Cortex of kidney (tissue), 1 donor: ENCODE measurements at places on chromosomes 1 and 21.

- DNase-seq, result no peak
Observed at GRCh38 chr1:187794561-187794960, 965.8 kb downstream of the PLA2G4A start.

GRCh38 chr1:15272009-15272781 is 25.2 kb downstream of the FHAD1 start:
- no peak for DNase-seq

DNA sequence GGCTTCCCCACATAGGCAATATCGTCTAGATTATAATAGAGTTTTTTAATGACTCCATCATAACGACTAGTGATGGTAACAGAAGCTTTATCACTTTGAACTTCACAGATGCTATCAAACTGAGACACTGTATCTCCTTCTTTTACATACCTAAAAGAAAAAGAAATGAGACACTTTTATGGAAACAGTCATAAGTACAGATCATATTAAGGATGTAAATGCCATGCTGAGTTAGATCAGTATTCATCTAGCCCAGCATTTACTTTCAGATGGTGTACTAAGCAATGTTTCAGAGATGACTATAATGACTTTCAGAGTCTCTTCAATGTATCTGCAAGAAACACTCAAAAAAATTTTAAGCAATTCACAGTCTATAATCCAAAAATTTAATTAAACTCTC is 18.9 kb downstream of the DBT start:
- DNase-seq, result no peak

DNA sequence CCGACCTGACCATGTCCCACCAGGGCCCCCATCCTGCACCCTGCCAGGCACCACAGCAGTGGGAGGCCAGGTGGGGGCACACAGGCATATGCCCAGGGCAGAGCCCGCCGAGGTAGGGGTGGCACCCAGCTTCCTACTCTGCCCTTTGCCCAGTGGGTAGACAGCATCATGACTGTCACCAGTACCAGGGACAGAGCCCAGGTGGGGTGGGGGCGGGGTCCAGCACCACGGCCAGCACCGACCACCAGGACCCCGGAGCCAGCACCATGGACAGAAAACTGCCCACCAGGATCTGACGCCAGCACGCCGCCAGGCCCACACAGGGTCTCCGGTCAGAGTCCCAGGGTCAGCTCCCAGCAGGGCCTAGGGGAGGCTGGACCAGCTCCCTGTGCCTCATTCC is 3.8 kb downstream of the TAS1R3 start:
- no peak for DNase-seq

DNA sequence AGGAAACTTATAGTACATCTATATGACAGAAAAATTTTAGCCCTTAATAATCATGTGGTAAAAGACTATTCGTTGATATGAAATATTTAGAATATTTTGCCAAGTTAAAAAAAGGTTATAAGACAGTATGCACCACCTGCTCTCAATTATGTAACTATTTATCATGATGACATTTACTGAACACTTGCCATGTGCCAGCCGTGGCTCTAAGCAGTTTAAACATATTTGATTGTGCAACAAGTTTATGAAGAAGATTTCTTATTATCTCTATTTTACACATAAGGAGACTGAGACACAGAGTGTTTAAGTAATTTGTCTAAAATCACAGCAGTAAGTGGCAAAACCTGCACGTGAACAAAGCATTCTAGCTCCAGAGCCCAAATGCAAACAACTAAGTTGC is 199.3 kb upstream of the JUN start:
- no peak for DNase-seq

GRCh38 chr1:176843352-176844297 is 320.9 kb downstream of the ASTN1 start:
- no peak for DNase-seq

- DNase-seq, result no peak
Observed at GRCh38 chr1:147924813-147925212, 3.4 kb upstream of the GPR89B start.

- no peak for DNase-seq
Observed at GRCh38 chr1:25744140-25744581, 55.8 kb upstream of the SELENON start.

- no peak for DNase-seq
Observed at GRCh38 chr21:45817345-45817744, 164.2 kb upstream of the COL6A1 start.

DNA sequence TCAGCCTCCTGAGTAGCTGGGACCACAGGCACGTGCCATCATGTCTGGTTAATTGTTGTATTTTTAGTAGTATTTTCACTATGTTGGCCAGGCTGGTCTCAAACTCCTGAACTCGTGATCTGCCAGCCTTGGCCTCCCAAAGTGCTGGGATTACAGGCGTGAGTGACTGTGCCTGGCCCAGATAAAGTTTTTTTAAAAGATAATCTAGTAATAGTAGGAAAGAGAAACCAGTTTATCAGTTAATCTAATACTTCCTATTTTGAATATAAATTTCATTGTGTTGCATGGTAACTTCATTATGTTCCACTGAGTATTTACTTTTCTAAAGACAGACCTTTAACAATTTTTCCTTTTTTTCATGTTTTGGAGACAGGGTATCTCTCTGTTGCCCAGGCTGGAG is 10.0 kb downstream of the RABGAP1L start:
- DNase-seq, result no peak

GRCh38 chr21:35436899-35437298 is 387.8 kb upstream of the RUNX1 start:
- DNase-seq, result no peak

- no peak for DNase-seq
Observed at GRCh38 chr1:18256282-18257235, 149.0 kb downstream of the IGSF21 start.

DNA sequence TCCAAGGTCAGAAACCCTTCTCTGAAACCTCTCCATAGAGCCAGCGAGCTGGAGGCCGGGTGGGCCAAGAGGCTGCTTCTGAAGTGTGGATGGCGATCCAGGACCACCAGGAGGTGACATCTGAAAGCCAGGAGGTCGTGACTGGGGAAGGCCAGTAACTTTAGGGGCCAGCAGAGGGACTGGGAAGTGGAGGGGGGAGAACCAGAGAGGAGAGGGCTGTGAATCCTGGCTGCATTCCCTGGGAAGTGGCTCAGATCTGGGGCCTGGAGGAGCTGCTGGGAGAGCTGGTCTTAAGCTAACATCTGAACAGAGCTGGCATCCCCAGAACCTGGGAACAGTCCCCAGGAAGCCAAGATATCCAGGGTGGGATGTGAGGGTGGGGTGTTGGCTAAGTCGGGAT is 11.3 kb upstream of the EPHA8 start:
- no peak for DNase-seq

- DNase-seq, result no peak
Observed at GRCh38 chr1:232890340-232890943, 60.0 kb upstream of the NTPCR start.

DNA sequence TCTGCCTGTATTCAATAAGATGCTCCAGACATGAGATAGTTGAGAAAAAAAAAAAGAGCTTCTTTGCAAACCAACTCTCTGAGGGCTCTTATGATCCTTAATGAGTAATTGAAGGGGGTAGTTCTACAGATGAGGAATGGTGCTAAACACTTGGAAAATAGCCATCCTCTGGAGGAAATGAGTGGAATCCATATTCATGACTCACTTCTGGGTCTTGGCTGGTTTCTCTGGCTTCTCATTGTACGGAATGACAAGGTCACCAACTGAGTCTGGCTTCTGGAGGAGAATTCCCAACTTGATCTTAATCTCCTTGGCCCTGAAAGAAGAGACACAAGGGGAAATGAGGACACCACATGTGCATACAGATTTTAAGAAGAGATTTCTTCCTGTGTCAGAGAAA is 34.7 kb downstream of the RGS5 start:
- DNase-seq, result no peak

DNA sequence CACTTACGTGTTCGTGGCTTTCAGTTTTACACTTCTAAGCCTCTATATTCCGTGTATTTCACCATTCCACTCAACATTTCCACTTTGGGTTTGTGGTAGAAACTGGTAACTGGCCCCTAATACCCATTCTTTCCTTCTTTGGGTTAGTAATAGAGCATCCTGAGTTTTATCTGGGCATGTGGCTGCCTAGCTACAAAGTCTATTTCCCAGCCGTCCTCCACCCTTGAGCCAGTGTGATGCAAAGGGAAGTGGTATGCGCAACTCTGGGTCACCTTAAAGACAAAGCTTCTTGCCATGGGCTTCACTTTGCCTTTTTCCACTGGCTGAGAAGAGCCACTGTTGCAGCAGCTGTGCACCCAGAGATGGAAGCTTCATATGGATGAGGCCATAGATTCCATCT is 73.9 kb downstream of the LAMC2 start:
- DNase-seq, result no peak

- no peak for DNase-seq
Observed at GRCh38 chr1:244659694-244660093, 6.8 kb downstream of the DESI2 start.

GRCh38 chr1:203039609-203040512 is 13.6 kb downstream of the PPFIA4 start:
- DNase-seq, result no peak

DNA sequence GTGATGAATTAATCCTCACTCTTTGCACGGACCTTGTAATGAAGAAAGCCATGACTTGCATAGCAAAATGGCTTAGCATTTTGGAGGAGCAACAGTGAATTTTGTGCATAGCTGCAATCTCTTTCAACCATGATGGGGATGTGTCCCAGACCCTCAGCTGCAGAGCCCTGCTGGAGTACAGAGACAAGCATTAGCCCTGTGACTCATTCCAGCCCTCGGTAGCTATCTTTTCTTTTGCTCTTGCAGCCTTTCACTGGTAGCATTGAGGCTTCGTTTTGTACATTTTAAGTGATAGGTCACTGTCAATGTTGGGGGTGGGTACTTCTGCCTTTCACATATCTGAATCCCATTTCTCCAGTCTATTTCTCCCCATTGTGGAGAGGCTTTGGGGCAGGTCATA is 58.4 kb downstream of the SLC35F3 start:
- no peak for DNase-seq

DNA sequence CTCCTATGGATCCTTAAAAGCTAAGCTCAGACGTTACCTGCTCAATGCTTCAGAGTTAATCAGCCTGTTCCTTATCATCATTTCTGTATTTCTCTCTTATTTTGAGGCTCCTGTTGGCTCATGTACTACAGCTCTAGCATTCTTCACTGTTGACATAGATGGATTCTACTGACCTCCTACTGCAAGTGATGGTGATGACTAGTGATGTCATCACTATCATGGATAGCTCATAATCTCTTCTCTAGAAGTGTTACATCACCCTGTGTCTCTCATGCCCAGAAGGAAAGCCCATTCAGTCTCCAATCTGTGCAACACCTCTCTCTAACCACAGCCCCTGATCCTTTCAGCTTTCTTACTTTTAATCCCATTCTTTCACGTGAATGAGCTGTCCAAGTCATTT is 168.2 kb upstream of the DPT start:
- no peak for DNase-seq

GRCh38 chr21:41418956-41419680 is 6.9 kb upstream of the MX1 start:
- no peak for DNase-seq

DNA sequence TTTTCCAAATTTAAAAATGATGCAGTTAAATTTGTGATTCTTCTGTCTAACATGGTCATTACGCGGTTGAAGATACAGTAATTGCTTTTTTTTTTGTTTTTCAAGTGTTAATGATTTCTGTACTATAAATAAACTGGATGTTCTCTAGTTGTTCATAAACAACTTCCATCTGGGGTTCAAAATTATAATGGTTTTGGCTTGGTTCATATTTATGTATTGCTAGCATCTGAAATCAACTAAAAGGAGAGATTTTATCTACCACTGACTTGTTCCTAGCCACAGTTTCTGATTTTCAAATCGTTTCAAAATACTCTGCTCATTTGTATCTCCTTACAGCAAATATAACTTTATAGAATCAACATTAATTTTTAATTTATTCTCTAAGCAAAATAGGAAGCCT is 35.2 kb upstream of the PLPPR4 start:
- no peak for DNase-seq

GRCh38 chr1:161491472-161491871 is 13.8 kb upstream of the FCGR2A start:
- no peak for DNase-seq

DNA sequence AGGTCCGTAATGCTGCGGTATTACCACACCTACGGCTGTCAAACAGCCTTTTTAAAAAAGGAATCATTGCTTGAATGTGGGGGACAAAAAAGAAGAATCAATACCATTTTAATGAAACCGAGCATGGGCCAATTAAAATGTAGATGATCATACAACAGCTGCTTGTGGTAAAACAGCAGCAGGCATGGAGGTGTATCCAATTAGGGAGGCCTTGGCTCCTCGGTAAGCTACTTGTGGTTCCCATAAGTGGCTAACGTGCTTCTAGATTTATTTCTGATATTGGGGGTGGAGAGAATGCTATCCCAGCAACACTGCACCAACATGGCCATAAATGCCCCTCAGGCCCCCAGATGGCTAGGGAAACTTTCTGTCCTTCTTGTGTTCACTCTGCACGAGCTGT is 1.8 kb downstream of the PTPN14 start:
- DNase-seq, result no peak

DNA sequence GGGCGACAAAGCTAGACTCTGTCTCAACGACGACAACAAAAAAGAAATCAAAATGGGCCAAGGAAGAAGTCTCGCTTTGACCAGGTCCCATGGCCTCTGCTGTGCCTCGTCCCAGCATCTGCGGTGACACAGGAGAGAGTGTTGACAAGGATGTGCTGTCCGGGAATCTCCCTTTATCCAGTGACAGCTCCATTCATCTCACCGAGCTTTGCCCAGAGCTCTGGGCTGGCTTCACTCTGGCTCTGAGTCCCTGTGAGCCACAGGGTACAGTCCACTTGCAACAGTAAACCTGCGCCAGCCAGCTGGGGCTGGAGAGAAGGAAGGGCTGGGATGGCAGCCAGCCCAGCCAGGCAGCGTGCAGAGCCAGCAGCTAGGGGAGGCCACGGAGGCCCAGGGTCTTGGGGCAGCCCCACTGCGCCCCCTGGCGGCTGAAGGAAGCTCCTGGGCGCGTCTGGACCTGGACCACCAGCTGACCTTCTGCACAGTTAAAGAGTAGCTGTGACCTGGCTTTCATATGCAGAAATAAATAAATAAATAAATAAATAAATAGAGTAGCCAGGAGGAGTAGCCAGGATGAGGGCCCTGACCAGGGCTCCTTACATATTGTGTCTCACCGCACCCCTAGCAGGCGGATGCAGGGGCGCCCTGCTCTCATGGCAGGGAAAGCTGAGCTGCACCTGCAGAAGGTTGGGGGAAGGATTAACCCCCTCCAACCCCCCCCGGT is 29.7 kb downstream of the ENO1 start:
- DNase-seq, result peak; percentile 56
